ENCODE measurements at places on chromosomes 3 and 15. TPM values are rescaled to one million over a fixed set of nuclear protein-coding genes. Genes with fewer than 3 reads are reported as not detected.
A peak's percentile ranks its signal among the peaks of the same experiment; 100 is the strongest.

OR5AC2 gene
- not detected for total RNA-seq

LTK gene
- 0.11 TPM for total RNA-seq

- H3K27me3 ChIP-seq: no peaks in the 10 kb centered on the region
- H3K4me1 ChIP-seq: no peaks in the 10 kb centered on the region
- no peak overlapping the region for H3K4me3 ChIP-seq
- DNase-seq: no peak
- H3K27ac ChIP-seq: no peak overlapping the region
These were observed 179.2 kb downstream of the CADPS start for GRCh38 chr3:62696011-62696410.

- H3K4me1 ChIP-seq: no peaks in the 10 kb centered on the region
- no peaks in the 10 kb centered on the region for H3K36me3 ChIP-seq
- DNase-seq: no peak
- no peak overlapping the region for H3K4me3 ChIP-seq
- H3K27ac ChIP-seq: no peak overlapping the region
- peaks cover 83% of the 10 kb centered on the region for H3K27me3 ChIP-seq
These were observed 22.7 kb downstream of the ZIC4 start for GRCh38 chr3:147383617-147384016.

- H3K36me3 ChIP-seq: no peaks in the 10 kb centered on the region
- no peak for DNase-seq
- peaks cover 17% of the 10 kb centered on the region for H3K27me3 ChIP-seq
- H3K27ac ChIP-seq: no peak overlapping the region
- peaks cover 4% of the 10 kb centered on the region for H3K4me1 ChIP-seq
These were observed 95.0 kb downstream of the ADCY5 start for GRCh38 chr3:123353850-123354233.

DNA sequence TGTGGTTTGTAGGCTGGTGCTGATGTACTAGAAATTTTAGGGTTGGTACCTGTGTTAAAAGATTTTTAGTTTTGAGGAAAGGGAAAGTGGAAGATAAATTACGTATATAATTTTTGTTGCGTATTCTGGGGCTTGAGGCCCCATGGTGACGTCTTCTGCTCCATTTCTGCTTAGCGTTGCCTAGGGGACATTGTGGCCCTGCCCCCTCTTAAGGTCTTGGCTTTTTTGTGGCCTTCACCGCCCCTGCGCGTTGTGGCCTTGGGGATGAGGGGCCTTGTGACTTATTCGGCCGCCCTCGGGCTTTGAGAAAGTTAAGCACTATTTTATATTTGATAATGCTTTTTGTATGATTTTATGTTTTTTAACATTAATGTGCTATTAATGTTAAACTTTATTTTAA lies 182.0 kb downstream of the KLF13 start:
- no peak for DNase-seq
- no peaks in the 10 kb centered on the region for H3K36me3 ChIP-seq
- H3K27ac ChIP-seq: no peak overlapping the region
- peaks cover 14% of the 10 kb centered on the region for H3K4me1 ChIP-seq
- peaks cover 12% of the 10 kb centered on the region for H3K27me3 ChIP-seq

DNA sequence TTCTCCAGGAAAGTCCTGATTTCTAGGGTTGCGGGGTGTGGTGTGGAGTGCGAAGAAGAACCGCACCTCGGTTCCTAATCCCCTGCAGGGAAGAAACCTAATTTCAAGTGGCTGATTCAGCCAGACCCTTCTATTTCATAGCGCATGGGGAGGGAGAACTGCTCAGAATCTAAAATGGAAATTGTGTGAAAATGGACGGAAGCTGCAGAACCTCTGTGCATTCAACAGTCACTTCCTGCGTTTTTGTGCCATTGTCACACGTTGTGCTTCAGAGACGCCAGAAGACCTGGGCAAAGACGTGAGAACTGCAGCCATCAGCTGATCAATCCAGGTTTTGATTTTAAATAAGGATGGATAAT lies 1.2 kb downstream of the SIDT1 start:
- peaks cover 17% of the 10 kb centered on the region for H3K36me3 ChIP-seq
- peaks cover 59% of the 10 kb centered on the region for H3K4me1 ChIP-seq
- H3K4me3 ChIP-seq: peak overlapping the region; percentile 89
- H3K27ac ChIP-seq: peak overlapping the region; percentile 96
- peak; percentile 61 for DNase-seq

SCG3 gene
- not detected for total RNA-seq

DNA sequence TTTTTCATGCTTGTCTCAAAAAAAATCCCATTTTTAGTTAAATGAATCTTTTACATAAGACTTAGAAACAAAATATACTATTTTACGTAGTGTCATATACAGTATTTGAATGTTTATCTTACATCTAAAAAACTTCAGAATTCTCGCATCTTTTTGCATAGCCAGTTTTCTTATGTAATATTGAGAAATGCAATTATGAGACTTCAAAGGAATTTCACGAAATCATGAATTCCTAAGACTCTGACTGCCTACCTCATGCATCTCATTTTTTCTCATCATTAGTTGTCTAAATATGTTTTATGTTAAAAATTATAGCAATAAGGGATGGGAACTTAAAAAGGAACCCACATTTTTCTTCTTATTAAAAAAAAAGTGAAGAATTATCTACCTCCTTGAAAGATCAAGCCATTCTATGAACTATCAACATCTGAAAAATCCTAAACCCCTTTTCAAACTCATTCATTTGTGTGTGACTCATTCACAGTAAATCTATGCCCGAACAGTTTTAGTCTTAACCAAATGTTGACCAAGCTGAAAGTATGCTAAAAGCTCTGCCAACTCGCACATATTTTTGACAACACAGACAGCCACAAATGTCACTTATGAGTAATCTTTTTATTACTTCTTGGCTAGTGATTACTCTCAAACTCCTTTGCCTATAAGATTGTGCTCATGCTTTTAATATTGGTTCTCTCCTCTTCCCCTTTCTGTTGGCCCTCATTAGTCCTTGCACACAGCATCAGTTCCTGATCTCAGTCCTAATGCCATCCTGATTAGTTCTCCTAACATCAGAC lies 115.9 kb downstream of the DCLK3 start:
- no peak overlapping the region for H3K27ac ChIP-seq
- no peaks in the 10 kb centered on the region for H3K4me1 ChIP-seq
- peaks cover 22% of the 10 kb centered on the region for H3K27me3 ChIP-seq
- H3K36me3 ChIP-seq: no peaks in the 10 kb centered on the region
- DNase-seq: no peak

ALCAM gene
- total RNA-seq: 22.0 TPM

DNA sequence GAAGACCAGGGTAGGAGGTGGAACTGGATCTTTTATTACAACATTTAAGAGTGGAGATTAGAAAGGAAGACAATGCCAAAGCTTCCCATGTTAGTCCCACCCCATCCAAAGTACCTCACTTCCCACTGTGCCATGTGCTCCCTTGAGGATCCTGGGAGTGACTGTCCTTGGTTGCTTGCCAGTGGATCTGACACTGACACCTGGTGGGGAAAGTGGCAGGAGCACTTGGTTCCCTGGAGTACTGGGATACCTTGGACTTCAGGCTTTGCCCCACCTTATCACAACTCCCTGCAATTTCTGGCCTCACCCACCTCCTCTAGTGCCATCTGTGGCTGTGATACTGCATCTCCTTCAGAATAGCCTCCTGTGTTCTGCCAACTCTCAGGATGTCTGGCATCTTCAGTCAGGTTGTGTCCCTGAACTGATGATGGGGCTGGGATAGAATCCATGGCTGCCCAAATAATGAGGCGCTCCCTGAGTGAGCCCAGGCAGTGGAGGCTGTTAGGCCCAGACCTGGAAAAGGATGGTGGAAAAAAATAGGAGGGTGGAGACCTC lies 1.3 kb downstream of the ELL3 start:
- peaks cover 25% of the 10 kb centered on the region for H3K36me3 ChIP-seq
- peaks cover 19% of the 10 kb centered on the region for H3K4me1 ChIP-seq
- peak overlapping the region; percentile 78 for H3K4me3 ChIP-seq
- DNase-seq: peak; percentile 16
- H3K27ac ChIP-seq: no peak overlapping the region
- no peaks in the 10 kb centered on the region for H3K27me3 ChIP-seq

DNA sequence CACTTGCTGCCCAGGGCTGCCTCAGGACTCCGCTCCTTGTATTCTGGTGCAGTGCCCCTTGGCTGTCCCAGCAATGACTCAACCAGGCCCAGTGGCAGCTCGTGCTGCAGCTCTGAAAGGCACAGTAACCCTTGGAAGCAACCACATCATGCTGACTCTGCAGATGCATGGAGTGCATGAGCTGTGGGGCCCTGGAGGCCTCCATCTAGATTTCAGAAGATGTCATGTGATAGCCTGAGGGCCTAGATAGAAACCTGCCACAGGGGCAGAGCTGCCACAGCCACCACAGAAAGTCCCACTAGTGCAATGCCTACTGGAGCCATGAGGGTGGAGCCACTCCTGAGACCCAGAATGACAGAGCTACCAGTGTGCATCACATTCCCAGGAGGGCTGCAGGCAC lies 117.1 kb upstream of the SMAD3 start:
- H3K27ac ChIP-seq: no peak overlapping the region
- peaks cover 3% of the 10 kb centered on the region for H3K4me1 ChIP-seq
- H3K36me3 ChIP-seq: no peaks in the 10 kb centered on the region
- peak; percentile 52 for DNase-seq

GRCh38 chr3:106728315-106729098 lies 648.7 kb upstream of the CCDC54 start:
- H3K4me3 ChIP-seq: no peak overlapping the region
- H3K4me1 ChIP-seq: no peaks in the 10 kb centered on the region
- no peak for DNase-seq
- H3K27me3 ChIP-seq: peaks cover 7% of the 10 kb centered on the region
- H3K27ac ChIP-seq: no peak overlapping the region
- H3K36me3 ChIP-seq: no peaks in the 10 kb centered on the region

C3orf22 gene
- total RNA-seq: not detected

DNA sequence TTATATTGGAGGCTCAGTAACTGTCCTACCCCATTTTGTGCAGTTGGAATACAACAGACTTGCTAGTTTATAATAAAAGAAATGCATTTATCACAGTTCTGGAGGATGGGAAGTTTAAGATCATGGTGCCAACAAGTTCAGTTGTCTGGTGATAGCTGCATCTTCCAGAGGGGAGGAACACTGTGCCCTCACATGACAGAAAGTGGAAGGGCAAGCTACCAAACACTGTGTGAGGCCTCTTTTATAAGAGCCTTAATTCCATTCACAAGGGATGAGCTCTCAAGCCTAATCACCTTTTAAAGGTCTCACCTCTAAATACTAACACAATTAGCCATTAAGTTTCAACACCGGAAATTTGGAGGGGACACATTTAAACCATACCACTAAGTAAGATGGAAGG lies 1073.9 kb downstream of the PLOD2 start:
- DNase-seq: no peak
- no peaks in the 10 kb centered on the region for H3K36me3 ChIP-seq
- H3K4me3 ChIP-seq: no peak overlapping the region
- H3K27me3 ChIP-seq: no peaks in the 10 kb centered on the region
- H3K27ac ChIP-seq: no peak overlapping the region
- no peaks in the 10 kb centered on the region for H3K4me1 ChIP-seq

DNA sequence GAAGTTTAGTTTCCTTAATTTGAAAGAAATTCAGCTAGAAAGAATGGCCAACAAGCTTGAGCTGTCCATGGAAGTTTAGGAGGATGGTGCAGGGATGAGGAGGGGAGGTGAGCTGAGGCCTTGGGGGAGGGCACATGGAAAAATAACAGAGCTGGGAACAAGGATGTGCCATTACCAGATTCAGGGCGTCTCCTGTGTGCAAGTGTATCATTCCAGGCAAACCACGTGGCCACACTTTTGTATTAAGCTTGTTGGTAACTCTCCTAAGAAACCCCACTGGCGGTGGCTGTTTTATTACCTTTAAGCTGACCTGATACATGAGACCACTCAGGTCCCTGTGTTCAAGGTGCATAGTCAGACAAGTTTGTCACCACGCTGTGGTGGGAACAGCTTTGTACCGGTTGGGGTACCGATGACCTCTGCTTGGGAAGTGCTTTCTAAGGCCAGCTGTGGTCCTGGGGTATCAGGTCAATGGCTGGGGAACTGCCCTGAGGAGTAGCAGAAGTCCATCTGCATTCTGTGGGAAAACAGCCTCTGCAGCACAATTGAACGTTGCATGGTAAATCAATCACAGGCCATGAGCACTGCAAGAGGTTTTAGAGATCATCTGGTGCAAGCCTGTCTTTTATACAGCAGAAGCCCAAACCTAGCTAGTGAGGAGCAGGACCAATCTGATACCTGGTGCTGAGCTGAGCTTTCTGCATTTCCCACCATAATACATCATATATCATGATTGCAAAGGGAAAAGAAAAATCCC lies 235.5 kb downstream of the THSD4 start:
- H3K27ac ChIP-seq: no peak overlapping the region
- H3K36me3 ChIP-seq: no peaks in the 10 kb centered on the region
- no peak overlapping the region for H3K4me3 ChIP-seq
- peaks cover 10% of the 10 kb centered on the region for H3K4me1 ChIP-seq
- H3K27me3 ChIP-seq: peaks cover 11% of the 10 kb centered on the region
- no peak for DNase-seq

DNA sequence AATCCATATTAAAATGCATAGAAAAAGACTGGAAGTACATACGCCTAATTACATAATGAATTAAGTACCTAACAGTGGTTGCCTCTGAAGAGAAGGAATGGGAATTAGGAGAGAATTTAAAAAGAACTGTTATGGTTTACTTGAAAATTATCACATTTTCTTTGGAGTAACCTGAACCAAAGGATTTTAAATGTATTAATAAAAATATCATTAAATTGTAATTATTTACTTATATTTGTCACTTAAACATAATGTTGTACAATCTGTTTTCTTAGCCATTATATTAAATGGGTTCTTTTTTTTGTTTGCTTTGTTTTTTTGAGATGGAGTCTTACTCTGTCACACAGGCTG lies 114.2 kb upstream of the SLC7A14 start:
- no peak for DNase-seq
- H3K27me3 ChIP-seq: peaks cover 2% of the 10 kb centered on the region
- no peak overlapping the region for H3K4me3 ChIP-seq
- H3K4me1 ChIP-seq: peaks cover 8% of the 10 kb centered on the region

UROC1 gene
- not detected for total RNA-seq

GRCh38 chr3:100737334-100737733 lies 28.0 kb downstream of the TFG start:
- H3K27me3 ChIP-seq: no peaks in the 10 kb centered on the region
- no peak overlapping the region for H3K27ac ChIP-seq
- H3K4me3 ChIP-seq: no peak overlapping the region
- H3K36me3 ChIP-seq: peaks cover 43% of the 10 kb centered on the region
- H3K4me1 ChIP-seq: peaks cover 8% of the 10 kb centered on the region

GRCh38 chr3:17030438-17030837 lies 145.7 kb downstream of the PLCL2 start:
- H3K4me1 ChIP-seq: peaks cover 87% of the 10 kb centered on the region
- no peaks in the 10 kb centered on the region for H3K27me3 ChIP-seq
- no peak overlapping the region for H3K27ac ChIP-seq
- peaks cover 2% of the 10 kb centered on the region for H3K36me3 ChIP-seq
- DNase-seq: no peak
- H3K4me3 ChIP-seq: no peak overlapping the region

- DNase-seq: peak; percentile 37
- peaks cover 9% of the 10 kb centered on the region for H3K4me1 ChIP-seq
- H3K36me3 ChIP-seq: no peaks in the 10 kb centered on the region
- H3K27me3 ChIP-seq: peaks cover 4% of the 10 kb centered on the region
- no peak overlapping the region for H3K4me3 ChIP-seq
These were observed 239.9 kb downstream of the CPNE4 start for GRCh38 chr3:131794766-131795388.

BHLHE40 gene
- total RNA-seq: 258 TPM
